ENCODE measurements at places on chromosomes 1 and 21.

GRCh38 chr1:54885237-54885679, 1.7 kb downstream of the DHCR24 start:
- no peak for DNase-seq

DNA sequence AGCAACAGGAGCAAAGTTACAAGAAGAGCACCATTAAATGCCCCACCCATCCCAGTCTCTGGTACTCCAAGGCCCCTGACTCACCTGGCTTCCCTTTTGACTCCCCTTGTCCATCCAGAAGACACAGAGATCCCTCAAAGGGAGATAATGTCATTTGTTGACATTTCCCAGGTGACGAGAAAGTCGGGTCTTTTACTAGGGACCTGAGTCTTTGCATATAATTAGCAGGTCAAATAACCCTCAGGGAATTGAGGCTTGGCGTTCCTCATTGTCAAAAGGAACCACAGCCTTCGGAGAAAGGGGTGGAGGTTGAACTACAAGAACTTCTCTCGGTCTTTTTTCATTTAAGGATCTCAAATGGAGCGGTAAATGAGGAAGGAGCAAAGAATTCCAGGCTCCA, 133.2 kb downstream of the PROX1 start:
- no peak for DNase-seq

DNA sequence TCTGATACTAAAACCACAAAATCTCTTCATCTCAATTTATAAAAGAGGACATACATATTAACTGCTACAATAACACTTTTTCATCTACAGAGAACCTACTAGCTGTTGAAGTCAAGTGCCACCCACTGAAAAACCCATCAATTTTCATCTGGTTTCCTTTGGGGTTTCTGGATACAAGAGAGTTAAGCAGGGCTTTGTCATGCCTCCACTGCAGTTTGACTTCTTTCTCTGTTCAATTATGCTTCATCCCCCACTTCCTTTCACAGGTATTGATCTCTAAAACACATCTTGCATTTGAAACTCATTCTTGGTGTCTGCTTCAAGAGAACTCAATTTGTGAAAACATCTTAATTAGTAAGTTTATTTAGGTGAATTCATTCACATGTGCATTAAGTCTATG, 60.5 kb upstream of the ANGPTL3 start:
- DNase-seq: no peak

DNA sequence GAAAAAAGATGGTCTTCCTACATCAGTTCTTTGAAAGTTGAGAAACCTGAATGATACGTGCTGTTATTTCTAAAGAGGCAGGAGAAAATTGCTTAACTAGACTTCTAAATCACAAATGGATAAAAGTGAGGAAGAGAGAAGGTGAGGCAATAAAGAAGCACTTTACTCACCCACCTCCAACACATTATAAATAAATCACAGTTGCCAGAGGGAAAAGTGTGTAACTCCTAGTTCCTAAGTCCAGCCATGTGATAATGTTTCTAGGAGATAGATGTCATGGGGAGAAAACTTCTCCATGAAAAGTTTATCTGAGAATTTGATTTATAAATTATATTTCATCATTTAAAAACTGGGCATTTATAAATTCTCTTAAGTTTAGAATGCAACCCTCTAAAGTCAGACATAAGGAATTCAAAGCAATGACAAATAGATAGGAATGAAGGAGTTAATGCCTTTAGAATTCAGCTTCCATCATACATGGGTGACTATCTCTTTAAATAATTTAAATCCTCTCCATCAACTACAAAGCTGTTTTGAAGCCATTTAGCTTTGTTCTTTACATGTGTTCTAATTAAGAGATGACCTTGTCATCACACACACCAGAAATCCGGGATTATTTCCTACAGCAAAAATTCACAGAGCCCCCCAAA, 60.0 kb downstream of the NRIP1 start:
- DNase-seq: no peak

DNA sequence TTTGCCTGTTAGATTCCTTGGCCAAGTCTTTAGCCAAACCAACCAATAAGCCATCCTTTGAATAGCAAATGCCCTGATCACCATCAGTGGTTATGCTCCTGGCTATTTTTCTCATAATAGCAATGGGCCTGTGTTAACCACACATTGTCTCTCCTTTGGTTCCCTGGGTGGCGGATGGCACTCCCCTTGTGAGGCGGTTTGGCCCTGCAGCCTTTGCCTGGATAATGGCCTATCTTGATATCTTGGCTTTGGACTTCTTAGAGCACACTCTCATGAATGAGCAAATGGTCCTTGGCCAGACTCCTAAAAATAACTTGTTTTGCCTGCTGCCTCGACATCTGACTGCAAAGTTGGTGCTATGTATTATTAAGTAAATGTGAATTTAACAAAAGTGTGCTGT, 22.4 kb upstream of the ZBTB18 start:
- DNase-seq: no peak

DNA sequence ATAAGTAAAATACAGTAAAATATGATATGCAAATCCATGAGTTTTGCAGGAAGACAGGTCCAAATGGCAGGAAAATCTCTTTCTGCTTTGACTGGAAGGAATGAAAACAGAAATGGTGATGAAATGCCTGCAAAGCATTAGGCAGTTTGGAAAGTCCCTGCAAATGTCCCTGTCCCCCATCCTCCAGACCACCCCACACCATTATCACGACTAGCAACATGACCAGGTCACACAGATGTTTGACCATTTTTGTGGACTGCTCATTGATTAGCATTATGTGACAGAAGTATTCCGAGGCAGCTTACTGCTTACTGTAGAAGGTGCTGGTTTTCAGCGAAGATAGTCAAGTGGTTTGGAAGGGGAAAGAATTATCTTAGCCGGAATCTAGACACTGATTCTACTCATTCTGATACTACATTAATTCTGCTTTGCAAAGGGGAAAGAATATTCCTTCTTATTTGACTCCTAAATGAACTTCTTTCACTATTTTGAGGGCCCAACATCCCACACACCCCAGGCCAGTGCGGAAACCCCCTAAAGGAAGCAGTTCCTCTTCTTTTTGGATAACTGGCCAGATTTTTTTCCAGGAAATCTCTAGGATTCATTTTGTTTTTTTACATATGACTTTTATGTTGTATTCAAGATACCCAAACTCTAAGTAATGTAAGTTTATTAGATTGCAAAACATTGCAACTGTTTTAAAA, 9.5 kb upstream of the CR2 start:
- no peak for DNase-seq

- no peak for DNase-seq
Observed at GRCh38 chr1:74824497-74825107, 91.7 kb downstream of the TYW3 start.

DNA sequence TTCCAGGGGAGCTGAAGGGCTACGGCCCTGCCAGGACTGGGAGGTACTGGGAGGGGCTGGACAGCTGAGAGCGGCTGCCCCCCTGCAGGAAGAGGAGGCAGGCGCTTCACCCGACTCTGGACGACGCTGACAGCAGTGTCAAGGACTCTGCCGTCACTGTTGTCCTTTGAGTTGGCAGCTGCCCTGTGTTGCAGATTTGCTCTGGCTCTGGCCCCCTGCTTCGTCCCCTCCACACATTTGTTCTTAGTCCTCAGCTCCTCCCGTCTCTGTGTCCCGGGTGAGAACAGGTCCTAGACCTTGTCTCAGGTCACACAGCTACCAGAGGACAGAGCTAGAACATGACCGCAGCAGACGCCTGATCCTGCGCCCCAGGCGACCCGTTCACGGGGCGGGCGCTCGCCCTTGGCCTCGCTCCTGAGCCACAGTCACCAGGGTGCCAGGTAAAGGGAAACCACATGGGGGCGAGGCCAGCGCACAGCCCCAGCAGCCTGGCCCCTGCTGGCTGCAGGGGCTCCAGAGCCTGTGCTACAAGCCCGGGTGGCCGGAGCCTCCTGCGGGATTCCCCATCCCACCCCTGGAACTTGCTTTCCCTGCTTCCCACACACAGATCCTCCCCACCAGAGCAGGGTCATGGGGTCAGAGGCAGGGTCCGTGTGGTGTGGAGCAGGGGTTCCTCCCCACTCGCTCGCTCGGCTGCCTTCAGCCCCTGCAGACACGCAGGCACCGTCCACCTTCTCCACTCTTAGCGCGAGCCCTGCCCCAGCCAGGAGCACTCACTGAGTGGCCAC, 10.7 kb upstream of the NPHP4 start:
- no peak for DNase-seq

- no peak for DNase-seq
Observed at GRCh38 chr1:208059409-208060001, 148.6 kb upstream of the CD34 start.

DNA sequence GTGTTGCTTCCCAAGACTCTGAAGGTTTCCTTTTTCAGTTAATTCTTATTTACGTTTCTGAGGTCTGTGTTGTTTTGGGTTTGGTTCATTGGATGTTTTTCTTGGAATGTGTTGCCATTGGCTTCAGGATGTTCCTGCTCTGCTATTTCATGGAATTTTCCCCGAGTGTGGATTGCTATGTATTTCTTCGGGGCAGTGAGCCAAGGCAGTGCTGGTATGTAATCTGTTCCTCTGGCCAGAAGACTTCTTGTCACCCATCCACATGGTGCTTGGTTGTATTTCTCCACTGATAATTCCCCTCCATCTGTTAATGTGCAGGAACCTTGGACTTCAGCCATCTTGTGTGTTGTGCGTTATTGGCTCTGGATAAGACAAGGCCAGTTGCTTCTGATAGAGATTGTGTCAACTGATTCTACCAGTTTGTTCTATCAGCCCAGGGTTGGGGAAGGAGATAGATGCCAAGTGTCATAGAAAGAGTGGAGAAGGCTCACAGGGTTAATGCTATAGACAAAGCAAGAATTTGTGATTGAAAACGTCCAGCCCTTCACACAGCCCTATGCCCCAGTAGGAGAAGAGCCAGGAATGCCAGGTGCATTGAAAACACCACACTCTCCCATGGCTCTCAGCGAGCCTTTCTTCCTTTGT, 505.2 kb downstream of the PLPP3 start:
- DNase-seq: no peak

GRCh38 chr1:169390303-169390702, 22.3 kb downstream of the BLZF1 start:
- no peak for DNase-seq

DNA sequence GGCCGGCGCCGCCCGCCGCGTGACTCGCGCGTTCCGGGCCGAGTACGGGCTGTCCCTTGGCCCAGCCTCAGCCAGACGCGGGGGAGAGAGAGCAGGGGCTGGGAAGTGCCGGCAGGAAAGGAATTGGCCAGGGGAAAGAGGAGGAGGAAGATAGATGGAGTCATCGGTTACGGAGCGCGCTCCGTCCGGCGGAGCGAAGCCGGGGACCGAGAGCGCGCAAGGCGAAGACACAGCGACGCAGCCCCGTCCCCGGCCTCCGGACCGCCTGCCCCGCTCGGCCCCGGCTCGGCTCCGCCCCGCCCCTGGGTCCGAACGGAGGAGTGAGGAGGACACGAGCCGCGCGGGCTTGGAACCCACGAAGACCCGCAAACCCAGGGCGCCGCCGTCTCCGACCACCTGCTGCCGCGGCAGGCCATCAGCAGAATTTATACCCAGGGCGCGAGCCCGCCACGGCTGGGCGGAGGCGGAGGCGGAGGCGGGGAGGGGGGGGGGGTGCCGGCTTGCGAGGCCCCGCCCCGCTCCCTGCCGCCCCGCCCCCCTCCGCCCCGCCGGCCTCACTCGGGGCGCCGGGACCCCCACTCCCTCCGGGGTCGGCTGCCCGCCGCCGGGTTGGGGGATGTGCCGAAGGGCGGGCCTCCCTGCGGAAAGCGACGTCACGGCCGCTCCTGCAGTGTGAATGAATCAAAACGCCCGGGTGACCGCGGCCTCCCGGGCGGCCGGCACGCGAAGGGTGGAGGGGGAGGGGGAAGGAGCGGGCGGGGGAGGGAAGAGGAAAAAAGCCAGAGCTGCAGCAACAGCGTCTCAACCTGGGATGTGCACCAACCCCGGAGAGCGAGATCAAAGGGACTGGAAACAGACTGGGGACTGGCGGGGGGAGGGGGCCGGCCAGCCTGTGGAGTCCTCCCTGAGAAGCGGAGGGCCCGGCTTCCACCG, at the start of gene LHX4:
TSS of gene LHX4 (plus strand) at position 782 of the 933 bp plus-strand sequence. CDS start 266 bp downstream, outside the sequence.
- peak; percentile 16 for DNase-seq

DNA sequence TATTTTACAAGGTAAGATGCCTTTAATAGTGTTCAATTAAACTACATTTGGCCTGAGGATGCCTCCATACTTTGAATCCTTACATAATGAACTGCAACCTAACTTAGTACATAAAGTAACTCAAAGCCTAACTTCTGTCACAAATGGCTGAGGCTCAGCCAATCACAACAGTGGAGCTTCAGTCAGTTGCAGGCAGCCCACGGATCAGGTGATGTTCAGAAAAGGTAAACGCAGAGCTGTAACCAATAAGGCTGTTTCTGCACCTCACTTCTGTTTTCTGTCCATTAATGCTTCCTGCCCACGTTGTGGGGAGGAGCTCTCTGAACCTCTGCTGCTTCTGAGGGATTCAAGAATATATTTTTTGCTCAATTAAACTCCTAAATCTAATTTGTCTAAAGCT, 94.8 kb upstream of the KIAA0040 start:
- no peak for DNase-seq

- no peak for DNase-seq
Observed at GRCh38 chr1:70528590-70529333, 117.7 kb downstream of the CTH start.

- DNase-seq: no peak
Observed at GRCh38 chr1:227362039-227362438, 43.7 kb upstream of the CDC42BPA start.

- no peak for DNase-seq
Observed at GRCh38 chr1:62529227-62529626, 68.1 kb upstream of the ANGPTL3 start.

GRCh38 chr1:112905395-112906149, 50.4 kb downstream of the SLC16A1 start:
- DNase-seq: no peak

DNA sequence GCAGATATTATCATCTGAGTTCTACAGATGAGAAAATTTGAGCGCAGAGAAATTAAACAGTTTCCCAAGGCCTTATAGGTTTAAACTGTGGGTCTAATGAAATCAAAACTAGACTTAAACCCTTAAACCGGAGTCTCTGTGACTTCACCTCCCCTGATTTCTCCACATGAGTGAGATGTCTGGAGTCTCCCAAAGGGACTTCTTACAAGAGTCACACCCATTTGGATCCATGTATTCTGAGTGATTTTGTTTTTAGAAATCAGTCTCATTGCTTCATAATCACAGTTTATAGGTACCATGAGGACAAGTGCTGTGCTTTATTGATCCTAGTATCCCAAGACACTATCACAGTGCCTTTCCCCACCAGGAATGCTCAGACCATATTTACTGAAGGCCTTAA, 206.0 kb upstream of the JUN start:
- DNase-seq: no peak

- DNase-seq: no peak
Observed at GRCh38 chr1:17998889-17999288, 108.7 kb upstream of the IGSF21 start.

GRCh38 chr1:45411510-45411899, 71.3 kb upstream of the MUTYH start:
- DNase-seq: no peak

DNA sequence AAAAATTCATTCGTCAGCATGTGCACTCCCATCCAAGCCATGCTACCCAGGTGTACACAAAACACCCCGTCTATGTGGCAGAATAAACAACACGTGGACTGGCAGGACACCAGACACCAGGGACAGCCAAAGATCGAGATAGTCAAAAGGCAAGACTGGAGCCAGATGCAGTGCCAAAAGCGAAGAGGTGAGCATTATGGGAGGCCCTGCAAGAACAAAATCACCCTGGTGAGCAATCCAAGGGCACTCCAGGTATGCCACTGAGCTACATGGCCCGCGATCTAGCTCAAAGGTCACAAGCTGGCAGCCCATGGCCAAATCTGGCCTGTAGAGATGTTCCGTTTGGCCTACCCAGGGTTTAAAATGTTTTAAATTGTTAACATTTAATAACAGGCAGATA, 33.7 kb downstream of the PLPP3 start:
- no peak for DNase-seq

- DNase-seq: no peak
Observed at GRCh38 chr1:22711591-22712501, 1.2 kb downstream of the EPHB2 start.

All from GF-D8 (cell line).